ENCODE measurements at places on chromosomes 3 and 15. TPM values are rescaled to one million over a fixed set of nuclear protein-coding genes. Genes with fewer than 3 reads are reported as not detected.

DNA sequence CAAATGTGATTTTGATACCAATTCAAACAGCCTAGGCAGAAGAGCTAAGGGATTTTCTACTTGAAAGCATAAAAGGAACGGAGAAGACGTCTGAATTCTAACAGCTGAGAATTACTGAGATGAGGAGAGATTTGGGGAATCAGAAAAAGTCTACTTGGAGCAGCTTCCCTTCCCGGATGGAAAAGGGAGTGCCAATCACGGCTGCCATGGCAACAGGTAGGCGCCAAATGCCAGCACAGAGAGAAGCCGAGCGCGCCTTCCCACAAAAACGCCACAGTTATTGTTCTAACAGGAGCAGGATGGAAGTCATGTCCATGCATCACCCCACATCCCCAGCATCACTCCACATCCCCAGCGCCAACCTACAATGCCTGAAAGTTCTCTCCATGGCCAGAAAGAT is 63.5 kb upstream of the PRR20G start:
- H3K4me3 ChIP-seq: no peak overlapping the region
- no peak overlapping the region for H3K27ac ChIP-seq
- DNase-seq: peak; percentile 34
- H3K4me1 ChIP-seq: no peaks in the 10 kb centered on the region
- H3K27me3 ChIP-seq: no peaks in the 10 kb centered on the region

ARRDC4 gene
- total RNA-seq: 6.9 TPM

ADPRH gene
- total RNA-seq: 3.4 TPM

GRCh38 chr3:189708375-189708774 is 77.2 kb downstream of the TP63 start:
- no peaks in the 10 kb centered on the region for H3K36me3 ChIP-seq
- no peak for DNase-seq
- H3K27me3 ChIP-seq: no peaks in the 10 kb centered on the region
- no peak overlapping the region for H3K4me3 ChIP-seq

DNA sequence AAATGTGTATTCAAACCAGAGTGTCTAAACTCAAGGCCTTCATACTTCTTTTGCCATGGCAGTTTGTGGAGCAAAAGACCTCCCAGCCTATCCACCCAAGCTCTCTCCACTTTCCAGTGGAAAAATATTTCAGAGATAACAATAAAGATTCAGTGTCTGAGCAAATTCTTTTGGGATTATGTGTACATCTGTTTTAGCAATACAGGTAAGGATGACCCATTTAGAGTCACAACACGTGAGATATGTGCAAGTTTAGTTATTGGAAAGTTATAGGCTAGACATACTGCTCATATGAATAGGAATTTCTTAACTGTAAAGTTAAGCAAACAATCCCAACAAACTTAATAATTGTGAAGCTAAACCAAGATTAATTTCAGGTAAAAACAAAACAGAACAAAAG is 174.5 kb upstream of the LRIG1 start:
- no peak overlapping the region for H3K27ac ChIP-seq
- H3K36me3 ChIP-seq: no peaks in the 10 kb centered on the region
- no peak overlapping the region for H3K4me3 ChIP-seq
- DNase-seq: no peak

GRCh38 chr15:66774001-66774814 is 72.2 kb downstream of the SMAD6 start:
- no peaks in the 10 kb centered on the region for H3K36me3 ChIP-seq
- peak overlapping the region; percentile 83 for H3K27ac ChIP-seq
- DNase-seq: peak; percentile 92

- no peak for DNase-seq
- H3K27me3 ChIP-seq: no peaks in the 10 kb centered on the region
- H3K4me1 ChIP-seq: peaks cover 37% of the 10 kb centered on the region
- H3K4me3 ChIP-seq: peak overlapping the region; percentile 68
- no peaks in the 10 kb centered on the region for H3K36me3 ChIP-seq
Observed at GRCh38 chr3:25661694-25662437, 2.8 kb downstream of the TOP2B start.

- no peaks in the 10 kb centered on the region for H3K27me3 ChIP-seq
- no peak for DNase-seq
- no peaks in the 10 kb centered on the region for H3K36me3 ChIP-seq
Observed at GRCh38 chr3:54053211-54053610, 69.1 kb upstream of the CACNA2D3 start.

DNA sequence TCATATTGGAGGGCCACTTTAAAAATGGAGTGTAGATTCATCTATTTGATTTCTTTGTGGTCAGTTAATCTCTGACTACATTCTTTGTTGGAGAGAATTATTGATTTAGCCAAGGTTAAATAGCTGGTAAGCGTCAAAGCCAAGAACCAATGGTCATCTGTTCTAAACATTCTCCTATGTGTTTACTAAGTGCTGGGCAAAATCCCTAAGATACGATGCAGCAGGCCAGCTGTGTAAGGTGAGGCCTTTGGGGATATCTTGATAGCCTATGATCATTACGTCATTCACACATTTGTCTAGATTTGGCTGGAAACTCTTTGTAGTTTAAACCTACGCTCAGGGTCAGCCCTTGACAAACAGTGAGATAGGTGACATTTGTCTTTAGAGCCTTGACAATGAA is 236.2 kb downstream of the NR1D2 start:
- no peak overlapping the region for H3K4me3 ChIP-seq
- H3K4me1 ChIP-seq: no peaks in the 10 kb centered on the region
- H3K27me3 ChIP-seq: no peaks in the 10 kb centered on the region
- H3K36me3 ChIP-seq: no peaks in the 10 kb centered on the region
- no peak overlapping the region for H3K27ac ChIP-seq
- DNase-seq: no peak

IL1RAP gene
- total RNA-seq: 3.6 TPM

DNA sequence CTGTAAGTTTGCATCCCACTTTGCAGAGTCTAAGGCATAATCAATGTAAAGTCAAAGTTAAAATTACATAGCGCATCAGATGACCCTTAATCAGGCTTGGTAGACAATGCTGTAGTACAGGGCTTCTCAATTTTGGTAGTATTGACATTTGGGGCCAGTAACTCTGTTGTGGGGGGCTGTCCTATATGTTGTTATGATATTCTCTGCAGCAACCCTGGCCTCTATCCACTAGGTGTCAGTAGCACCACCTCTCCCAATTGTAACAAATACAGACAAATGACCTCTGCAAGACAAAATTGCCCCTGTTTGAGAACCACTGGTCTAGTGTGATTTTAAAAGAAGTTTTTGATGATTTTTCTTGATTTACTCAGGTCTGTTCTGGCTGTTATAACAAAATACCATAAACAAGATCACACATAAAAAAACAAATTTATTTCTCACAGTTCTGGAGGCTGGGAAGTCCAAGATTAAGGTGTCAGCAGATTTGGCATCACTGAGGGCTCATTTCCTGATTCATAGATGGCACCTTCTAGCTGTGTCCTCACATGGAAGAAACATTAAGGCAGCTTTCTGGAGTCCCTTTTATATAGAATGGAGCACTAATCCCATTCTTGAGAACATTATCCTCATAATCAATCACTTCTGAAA is 37.6 kb upstream of the SLC9A9 start:
- no peak overlapping the region for H3K4me3 ChIP-seq
- no peaks in the 10 kb centered on the region for H3K36me3 ChIP-seq
- H3K4me1 ChIP-seq: peaks cover 24% of the 10 kb centered on the region
- no peaks in the 10 kb centered on the region for H3K27me3 ChIP-seq
- peak; percentile 74 for DNase-seq

GRCh38 chr15:98728811-98729160 is 80.4 kb downstream of the IGF1R start:
- peak overlapping the region; percentile 71 for H3K27ac ChIP-seq
- H3K27me3 ChIP-seq: no peaks in the 10 kb centered on the region
- no peak for DNase-seq
- H3K4me3 ChIP-seq: no peak overlapping the region
- H3K36me3 ChIP-seq: no peaks in the 10 kb centered on the region

DNA sequence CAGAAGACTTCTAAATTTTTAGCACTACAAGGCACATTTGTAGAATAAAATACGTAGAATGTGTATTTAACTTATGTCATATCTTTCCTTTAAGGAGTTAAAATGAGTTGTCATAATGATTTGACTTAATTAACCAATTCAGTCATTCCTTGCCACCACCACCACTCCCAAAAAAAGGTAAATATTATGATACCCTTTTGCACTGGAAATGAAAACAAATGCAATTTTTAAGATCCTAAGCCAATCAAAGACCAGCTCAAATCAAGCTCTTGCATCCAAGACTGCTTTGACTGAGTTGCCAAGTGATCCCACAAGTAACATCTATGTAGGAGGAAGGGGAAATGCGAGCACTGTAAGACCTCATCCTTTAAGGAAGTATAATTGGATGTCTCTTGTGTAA is 426.6 kb upstream of the ATP11B start:
- no peaks in the 10 kb centered on the region for H3K36me3 ChIP-seq
- DNase-seq: no peak
- H3K4me3 ChIP-seq: no peak overlapping the region

- H3K27me3 ChIP-seq: no peaks in the 10 kb centered on the region
- DNase-seq: no peak
- H3K4me1 ChIP-seq: no peaks in the 10 kb centered on the region
- H3K27ac ChIP-seq: no peak overlapping the region
Observed at GRCh38 chr3:194322678-194323211, 28.4 kb downstream of the CPN2 start.

GRCh38 chr3:152396867-152397266 is 128.1 kb downstream of the MBNL1 start:
- H3K36me3 ChIP-seq: no peaks in the 10 kb centered on the region
- H3K27ac ChIP-seq: no peak overlapping the region
- H3K27me3 ChIP-seq: no peaks in the 10 kb centered on the region

DNA sequence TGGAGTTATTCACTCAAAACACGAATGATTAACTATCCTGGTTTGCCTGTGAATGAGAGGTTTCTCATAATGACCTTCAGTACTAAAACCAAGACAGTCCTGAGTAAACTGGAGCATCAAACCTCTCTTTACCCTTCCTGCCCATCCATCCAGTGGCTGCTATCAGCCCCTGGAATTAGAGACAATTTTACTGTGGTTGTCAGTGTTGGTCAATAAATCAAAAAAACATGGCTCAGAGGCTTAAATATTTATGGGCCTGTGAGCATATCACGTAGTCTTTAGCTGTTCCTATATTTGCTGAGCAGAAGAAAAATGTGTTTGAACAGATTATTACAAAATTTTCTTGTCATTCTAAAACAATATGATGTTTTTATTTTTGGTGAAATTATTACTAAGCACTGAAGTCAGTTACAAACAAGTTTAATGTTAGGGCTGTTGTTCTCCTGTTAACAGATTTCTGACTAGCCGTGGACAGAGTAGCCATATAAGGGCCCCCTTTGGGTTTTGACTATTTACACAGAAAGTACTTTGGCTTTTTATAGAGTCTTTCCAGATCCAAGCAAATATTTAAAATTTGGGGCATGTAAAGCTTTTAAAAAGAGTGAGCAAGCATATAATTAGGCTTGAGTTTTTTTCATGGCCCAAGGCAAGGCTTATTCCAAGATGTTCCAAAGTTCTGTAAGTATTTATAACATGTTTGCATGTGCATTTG is 580.9 kb downstream of the DIPK2A start:
- H3K4me1 ChIP-seq: peaks cover 35% of the 10 kb centered on the region
- H3K4me3 ChIP-seq: no peak overlapping the region
- no peak for DNase-seq

ALG1L2 gene
- not detected for total RNA-seq

GRCh38 chr15:33553157-33553556 is 242.4 kb downstream of the RYR3 start:
- H3K36me3 ChIP-seq: no peaks in the 10 kb centered on the region
- DNase-seq: no peak
- no peak overlapping the region for H3K27ac ChIP-seq
- 0 out of 2 replicates have a peak, but pooled peaks cover 4% of the 10 kb centered on the region for H3K4me1 ChIP-seq

DNA sequence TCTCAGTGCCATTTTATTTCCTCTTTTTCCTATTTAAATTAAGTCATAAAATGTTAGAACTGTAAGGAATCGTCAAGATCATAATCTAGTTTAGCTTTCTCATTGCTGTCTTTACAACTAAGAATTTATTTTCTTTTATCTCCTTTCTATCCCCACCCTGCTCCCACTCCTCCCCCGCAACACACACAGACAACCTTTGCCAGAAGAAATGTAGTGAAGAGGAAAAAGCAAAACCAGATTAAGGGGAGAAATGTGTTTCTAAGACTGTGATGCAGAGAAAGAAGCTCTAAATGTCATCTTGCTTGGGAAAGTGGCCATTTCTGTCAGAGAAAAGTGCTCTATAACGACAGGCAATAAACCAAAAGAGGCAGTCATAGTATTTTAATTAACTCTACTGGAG is 78.3 kb upstream of the MLF1 start:
- DNase-seq: no peak
- no peaks in the 10 kb centered on the region for H3K27me3 ChIP-seq
- H3K4me1 ChIP-seq: no peaks in the 10 kb centered on the region
- H3K4me3 ChIP-seq: no peak overlapping the region

DNA sequence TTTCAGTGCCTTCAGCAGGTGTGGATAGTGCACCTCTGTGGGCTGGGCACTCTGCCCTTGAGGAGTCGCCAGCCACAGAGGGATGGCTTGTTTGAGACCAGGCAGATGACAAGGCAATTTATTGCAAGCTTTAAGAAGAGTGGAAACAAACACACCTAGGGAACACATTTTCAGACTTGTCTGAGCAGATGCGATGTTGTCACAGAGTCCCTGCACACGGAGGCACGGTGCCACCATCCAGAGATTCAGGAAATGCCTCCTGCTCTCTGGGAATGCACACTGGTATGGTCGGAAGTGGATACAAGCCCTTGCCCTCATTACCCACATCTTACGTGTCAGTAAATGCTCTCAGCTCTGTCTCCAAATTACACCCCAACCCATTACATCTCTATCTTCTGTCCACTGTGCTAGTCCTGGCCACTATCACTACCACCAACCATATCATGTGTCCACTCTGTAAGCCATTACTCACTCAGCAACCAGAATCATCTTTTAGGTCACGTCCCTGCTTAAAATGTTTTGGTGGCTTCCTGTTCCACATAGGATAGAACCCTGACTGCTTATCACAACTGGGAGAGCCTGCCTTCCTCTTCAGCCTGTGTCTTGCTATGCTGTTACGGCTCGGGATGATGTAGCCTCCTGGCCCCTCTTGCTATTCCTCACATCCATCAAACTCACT is 196.9 kb downstream of the SLCO3A1 start:
- no peaks in the 10 kb centered on the region for H3K36me3 ChIP-seq
- no peak for DNase-seq
- no peaks in the 10 kb centered on the region for H3K4me1 ChIP-seq
- H3K4me3 ChIP-seq: no peak overlapping the region

DNA sequence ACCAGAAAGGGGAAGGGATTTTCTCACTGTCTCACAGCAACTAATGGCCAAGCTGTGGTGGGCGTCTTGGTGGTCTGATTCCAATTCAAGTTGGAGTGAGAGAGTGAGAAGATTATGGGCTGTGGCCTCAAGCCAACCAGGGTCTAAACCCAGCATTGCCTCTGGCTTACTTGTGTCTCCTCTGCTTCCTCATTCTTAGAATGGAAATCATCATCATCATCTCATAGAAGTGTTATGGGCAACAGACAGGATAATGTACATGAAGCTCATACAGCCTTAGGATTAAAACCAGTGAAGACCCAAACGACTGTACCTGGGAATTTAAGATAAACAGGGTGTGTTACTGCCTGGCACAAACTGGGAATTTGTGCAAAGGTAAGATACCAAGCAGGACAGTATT is 29.1 kb upstream of the IREB2 start:
- H3K4me1 ChIP-seq: no peaks in the 10 kb centered on the region
- no peaks in the 10 kb centered on the region for H3K27me3 ChIP-seq
- no peak for DNase-seq

LRTM1 gene
- total RNA-seq: not detected

CPN2 gene
- not detected for total RNA-seq

Data from GM23338 (cell line).